Transverse colon (tissue), 4 donors: ENCODE measurements at places on chromosomes 11 and 22. TPM values are rescaled to one million over a fixed set of nuclear protein-coding genes. Genes with fewer than 3 reads are reported as not detected.

GRCh38 chr11:92453055-92453454, 228.4 kb downstream of the FAT3 start:
- DNase-seq, result no peak

GRCh38 chr22:44543781-44544477, 45.9 kb upstream of the RTL6 start:
- DNase-seq, result no peak

- peak; percentile 41 for DNase-seq
Observed at GRCh38 chr11:44286268-44286880, 23.6 kb downstream of the ALX4 start.

DNA sequence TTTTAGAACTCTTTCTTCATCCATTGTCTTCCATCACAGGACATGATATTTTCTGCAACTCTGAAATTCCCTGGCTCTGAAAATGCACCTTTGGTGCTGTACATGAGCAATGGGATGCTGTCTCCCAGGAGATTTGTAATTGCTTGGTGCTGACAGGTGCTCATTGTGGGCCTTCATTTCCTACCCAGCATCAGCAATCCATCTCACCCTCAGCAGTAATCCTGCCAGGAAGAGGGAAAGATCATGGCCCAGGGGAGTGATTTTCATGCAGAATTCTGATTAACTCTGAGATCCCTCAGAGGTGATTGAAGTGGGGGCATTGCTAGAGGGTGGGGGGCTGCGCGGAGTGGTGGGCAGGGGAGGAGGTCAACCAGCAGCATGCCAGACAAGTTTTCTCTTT, 651.7 kb downstream of the NELL1 start:
- DNase-seq, result no peak

GRCh38 chr11:94629741-94630140, 62.6 kb downstream of the PIWIL4 start:
- no peak for DNase-seq

The GRM5 gene
- total RNA-seq, result not detected

The TMA7B gene
- total RNA-seq, result not detected

The LRRC74B gene
- total RNA-seq, result not detected

The RIC3 gene
- total RNA-seq, result 18.9 TPM
